ENCODE measurements at places on chromosomes 3 and 15. TPM values are rescaled to one million over a fixed set of nuclear protein-coding genes. Genes with fewer than 3 reads are reported as not detected.
A peak's percentile ranks its signal among the peaks of the same experiment; 100 is the strongest.

Gene CFAP100
- total RNA-seq = not detected

DNA sequence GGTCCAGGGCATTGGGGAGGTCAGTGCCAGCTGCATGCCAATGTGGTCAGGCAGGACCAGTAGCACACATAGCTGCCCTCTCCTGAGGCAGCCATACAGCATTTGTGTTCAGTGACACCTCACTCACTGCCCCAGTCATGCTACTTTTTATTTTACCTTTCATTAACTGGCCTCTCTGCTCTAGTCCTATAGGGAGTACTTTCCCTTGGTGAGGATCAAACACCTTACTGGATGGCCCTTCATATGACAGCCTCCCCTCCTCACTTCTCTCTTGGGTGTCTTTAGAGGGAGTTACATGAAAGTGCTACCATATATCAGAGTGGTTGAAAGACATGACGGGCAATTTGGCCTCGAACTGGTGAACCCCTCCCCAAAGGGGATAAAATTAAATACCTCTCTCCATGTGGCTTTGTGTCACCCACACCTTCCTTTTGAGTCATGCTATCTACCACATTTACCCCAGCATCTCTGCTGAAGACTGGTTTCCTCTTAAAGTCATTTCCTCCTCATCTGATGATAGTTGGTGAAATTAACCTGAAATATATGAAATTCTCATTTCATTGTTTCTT is 17.6 kb downstream of the RLBP1 start:
- no peak for DNase-seq
- H3K27me3 ChIP-seq = no peaks in the 10 kb centered on the region
- no peak overlapping the region for H3K27ac ChIP-seq
- no peaks in the 10 kb centered on the region for H3K36me3 ChIP-seq
- H3K4me1 ChIP-seq = peaks cover 35% of the 10 kb centered on the region
- H3K4me3 ChIP-seq = no peak overlapping the region

GRCh38 chr3:122938783-122939425 is 88.7 kb downstream of the SEMA5B start:
- no peak overlapping the region for H3K4me3 ChIP-seq
- no peak for DNase-seq
- H3K4me1 ChIP-seq = peaks cover 3% of the 10 kb centered on the region
- no peak overlapping the region for H3K27ac ChIP-seq
- H3K36me3 ChIP-seq = no peaks in the 10 kb centered on the region

GRCh38 chr15:44712346-44713005 is 1.2 kb downstream of the B2M start:
- peaks cover 13% of the 10 kb centered on the region for H3K4me1 ChIP-seq
- peak overlapping the region; percentile 94 for H3K4me3 ChIP-seq
- no peak overlapping the region for H3K27ac ChIP-seq
- no peak for DNase-seq
- H3K27me3 ChIP-seq = peaks cover 15% of the 10 kb centered on the region

DNA sequence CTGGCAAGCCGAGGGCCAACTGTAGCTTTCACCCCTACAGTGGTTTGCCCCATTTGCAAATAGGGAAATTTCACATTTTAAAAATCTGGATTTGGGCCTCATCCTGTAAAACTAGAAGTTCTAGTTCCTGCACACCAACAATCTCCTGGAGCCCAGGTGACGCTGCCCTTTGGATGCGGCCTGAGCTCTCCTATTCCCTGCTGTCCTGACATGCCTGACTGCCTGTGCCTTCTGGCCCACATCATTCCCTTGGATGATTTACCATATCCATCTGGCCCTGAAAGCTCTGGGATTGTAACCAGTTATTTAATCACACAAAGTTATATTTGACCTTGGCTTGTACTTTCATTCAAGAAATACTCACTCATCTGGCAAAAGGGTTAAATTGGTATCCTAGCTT is 272.3 kb downstream of the ARRDC4 start:
- no peak for DNase-seq
- no peak overlapping the region for H3K4me3 ChIP-seq
- H3K36me3 ChIP-seq = no peaks in the 10 kb centered on the region

DNA sequence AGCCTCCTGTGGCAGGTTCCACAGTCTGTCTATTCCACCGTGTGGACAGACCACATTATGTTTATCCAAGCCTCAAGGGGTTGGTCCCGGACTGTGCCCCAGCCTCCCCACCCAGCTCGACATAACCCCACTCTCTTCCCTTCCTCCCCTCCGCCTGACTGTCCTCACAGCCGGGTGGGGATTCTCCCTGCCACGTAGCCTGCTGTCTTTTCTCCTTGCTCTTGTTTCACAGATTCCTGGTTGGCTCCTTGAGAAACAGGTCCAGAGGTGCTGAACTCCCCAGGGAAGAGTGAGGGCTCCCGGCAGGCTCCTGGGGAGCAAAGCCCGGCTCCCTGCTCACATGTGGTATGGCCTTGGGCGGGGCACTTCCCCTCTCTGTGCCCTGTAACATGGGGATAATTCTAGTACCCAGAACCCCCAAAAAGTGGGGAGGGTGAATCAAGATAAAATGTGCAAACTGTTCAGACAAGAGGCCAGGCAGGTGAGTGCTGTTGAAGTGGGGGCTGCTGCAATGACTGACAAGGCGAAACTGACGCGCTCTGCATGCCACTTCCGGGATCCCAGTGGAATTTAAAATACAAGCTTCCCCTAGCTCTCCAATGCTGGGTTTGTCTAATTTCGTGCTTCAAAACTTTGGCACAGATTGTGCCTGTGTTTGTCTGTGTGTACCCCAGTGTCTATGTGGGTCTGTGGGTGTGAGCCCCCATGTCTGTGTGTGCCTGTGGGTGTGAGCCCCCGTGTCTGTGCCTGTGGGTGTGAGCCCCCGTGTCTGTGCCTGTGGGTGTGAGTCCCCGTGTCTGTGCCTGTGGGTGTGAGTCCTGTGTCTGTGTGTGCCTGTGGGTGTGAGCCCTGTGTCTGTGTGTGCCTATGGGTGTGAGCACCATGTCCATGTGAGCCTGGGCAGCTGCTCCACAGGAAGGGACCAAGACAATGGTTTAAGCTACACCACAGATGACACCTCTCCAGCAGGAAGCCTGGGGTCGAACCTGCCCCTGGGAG is 160.6 kb upstream of the IQSEC1 start:
- no peak for DNase-seq
- H3K27ac ChIP-seq = peak overlapping the region; percentile 45
- peaks cover 38% of the 10 kb centered on the region for H3K4me1 ChIP-seq

GRCh38 chr3:82654708-82655107 is 893.3 kb upstream of the GBE1 start:
- no peak overlapping the region for H3K27ac ChIP-seq
- no peaks in the 10 kb centered on the region for H3K36me3 ChIP-seq
- peaks cover 7% of the 10 kb centered on the region for H3K4me1 ChIP-seq
- H3K4me3 ChIP-seq = no peak overlapping the region
- H3K27me3 ChIP-seq = no peaks in the 10 kb centered on the region

DNA sequence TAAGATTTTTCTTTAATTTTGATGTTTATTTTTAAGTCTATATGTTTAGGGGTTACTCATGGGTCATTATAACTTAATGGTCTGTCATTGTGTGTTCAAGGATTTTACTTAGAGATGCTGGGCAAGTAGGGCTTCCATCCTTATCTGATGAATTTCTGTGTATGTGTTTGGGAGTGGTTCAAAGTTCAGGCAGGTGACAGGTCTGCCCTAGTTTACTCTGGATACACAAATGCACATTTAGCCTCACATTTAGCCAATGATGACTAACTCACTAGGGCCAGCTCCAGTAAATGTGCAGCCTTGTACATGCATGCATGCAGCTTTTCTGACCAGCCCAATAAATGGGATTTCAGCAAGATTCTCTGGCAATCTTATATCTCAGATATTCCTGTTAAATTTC is 554.1 kb downstream of the SI start:
- H3K27ac ChIP-seq = no peak overlapping the region
- H3K36me3 ChIP-seq = no peaks in the 10 kb centered on the region
- H3K27me3 ChIP-seq = no peaks in the 10 kb centered on the region
- H3K4me1 ChIP-seq = no peaks in the 10 kb centered on the region
- no peak for DNase-seq

DNA sequence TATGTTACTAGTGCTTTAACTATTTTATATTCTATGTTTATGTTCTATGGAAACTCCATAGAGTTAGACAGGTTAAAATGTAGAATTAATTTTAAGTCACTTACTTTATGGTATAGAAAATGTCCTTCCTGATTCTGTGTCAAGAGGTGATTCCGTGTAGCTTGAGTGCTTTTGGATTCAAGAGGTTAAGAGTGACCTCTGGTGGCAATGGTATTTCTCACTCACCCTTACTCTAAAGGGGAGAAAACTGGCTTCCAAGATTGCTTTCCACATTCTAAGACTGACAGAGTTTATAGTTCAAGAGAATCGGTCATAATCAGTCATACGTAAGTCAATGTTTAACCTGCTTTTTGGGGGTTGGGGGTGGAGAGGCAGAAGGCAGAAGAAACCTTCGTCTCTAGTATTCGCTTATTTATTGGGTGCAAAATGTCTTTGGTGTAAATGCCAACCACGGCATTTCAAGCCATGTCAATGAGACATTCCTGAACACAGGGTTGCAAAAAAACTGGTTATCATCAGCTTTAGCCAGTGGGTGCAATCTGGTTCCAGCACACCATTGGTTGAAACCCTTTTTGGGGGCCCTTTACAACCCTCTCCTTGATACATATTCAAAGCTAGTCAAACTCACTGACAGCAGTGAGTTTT is 92.0 kb upstream of the VGLL3 start:
- H3K27ac ChIP-seq = no peak overlapping the region
- no peaks in the 10 kb centered on the region for H3K27me3 ChIP-seq
- peaks cover 13% of the 10 kb centered on the region for H3K4me1 ChIP-seq
- H3K36me3 ChIP-seq = no peaks in the 10 kb centered on the region
- no peak for DNase-seq
- H3K4me3 ChIP-seq = no peak overlapping the region

- peak overlapping the region; percentile 95 for H3K27ac ChIP-seq
- H3K4me1 ChIP-seq = peaks cover 55% of the 10 kb centered on the region
- peaks cover 13% of the 10 kb centered on the region for H3K36me3 ChIP-seq
- H3K4me3 ChIP-seq = no peak overlapping the region
These were observed 610 bp downstream of the MAP4 start for GRCh38 chr3:48015431-48016180.

GRCh38 chr15:92118162-92118935 is 264.8 kb downstream of the SLCO3A1 start:
- no peak for DNase-seq
- peaks cover 71% of the 10 kb centered on the region for H3K4me1 ChIP-seq
- H3K4me3 ChIP-seq = peak overlapping the region; percentile 35
- peak overlapping the region; percentile 88 for H3K27ac ChIP-seq
- H3K27me3 ChIP-seq = peaks cover 8% of the 10 kb centered on the region

- peaks cover 31% of the 10 kb centered on the region for H3K4me1 ChIP-seq
- H3K36me3 ChIP-seq = no peaks in the 10 kb centered on the region
- DNase-seq = peak; percentile 69
- no peaks in the 10 kb centered on the region for H3K27me3 ChIP-seq
These were observed 272.0 kb downstream of the KLF13 start for GRCh38 chr15:31598620-31599019.

DNA sequence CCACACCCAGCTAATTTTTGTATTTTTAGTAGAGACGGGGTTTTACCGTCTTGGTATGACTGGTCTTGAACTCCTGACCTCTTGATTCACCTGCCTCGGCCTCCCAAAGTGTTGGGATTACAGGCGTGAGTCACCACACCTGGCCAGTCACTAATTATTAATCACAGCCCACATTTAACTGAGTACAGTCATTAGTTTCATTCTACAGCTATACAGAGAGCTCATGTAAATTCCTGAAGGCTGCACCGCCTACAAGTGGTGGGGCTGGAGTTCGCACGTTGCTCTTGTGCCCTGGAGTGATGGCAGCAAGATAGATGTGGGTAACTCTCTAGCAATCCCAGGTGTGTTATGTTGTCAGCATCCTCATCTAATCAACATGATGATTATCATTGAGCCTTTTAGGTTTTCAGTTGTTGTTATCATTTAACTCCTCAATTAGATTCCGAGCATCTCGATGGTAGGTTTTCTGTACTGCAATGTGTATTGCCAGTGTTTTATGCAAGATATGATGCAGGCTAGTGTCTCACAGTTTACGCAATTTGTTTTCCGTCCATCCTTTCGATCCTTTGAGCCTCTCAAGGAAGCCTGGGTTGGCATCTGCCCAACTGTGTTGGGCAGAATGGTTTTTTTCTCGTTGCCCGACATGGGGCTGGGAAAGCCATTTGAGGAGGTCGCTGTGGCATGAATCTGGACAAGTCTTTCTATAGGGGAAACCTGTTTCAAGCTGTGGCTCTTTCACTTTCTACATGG is 216.3 kb downstream of the LPP start:
- H3K27ac ChIP-seq = peak overlapping the region; percentile 23
- DNase-seq = no peak
- H3K4me3 ChIP-seq = no peak overlapping the region
- H3K36me3 ChIP-seq = peaks cover 5% of the 10 kb centered on the region

DNA sequence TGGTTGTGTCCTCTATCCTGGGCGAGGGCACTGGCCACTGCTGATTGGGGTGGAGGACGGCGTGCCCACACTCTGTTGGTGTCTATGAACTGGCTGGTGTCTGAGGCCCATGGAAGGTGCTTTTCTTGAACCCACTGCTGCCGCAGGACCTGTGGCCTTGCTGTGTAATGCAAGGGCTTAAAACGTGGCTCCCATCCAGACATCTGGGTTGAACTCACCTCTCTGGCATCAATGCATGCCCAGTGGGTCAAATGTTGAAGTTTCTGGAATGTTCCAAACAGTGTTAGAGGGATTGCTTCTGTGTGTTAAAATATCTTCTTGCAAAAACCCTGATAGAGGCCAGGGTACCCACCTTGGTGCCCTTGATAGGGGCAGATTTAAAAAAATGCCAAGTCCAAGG is 42.6 kb downstream of the FAM3D start:
- no peaks in the 10 kb centered on the region for H3K27me3 ChIP-seq
- H3K4me3 ChIP-seq = no peak overlapping the region
- DNase-seq = no peak
